ENCODE measurements at places on chromosomes 7 and 10. TPM values are rescaled to one million over a fixed set of nuclear protein-coding genes. Genes with fewer than 3 reads are reported as not detected.
A peak's percentile ranks its signal among the peaks of the same experiment; 100 is the strongest.

PIK3CG gene
- total RNA-seq, result 4.6 TPM

TMEM26 gene
- 2.8 TPM for total RNA-seq

- no peak for DNase-seq
Measured at GRCh38 chr7:87735360-87735759, 107.2 kb downstream of the RUNDC3B start.

DNA sequence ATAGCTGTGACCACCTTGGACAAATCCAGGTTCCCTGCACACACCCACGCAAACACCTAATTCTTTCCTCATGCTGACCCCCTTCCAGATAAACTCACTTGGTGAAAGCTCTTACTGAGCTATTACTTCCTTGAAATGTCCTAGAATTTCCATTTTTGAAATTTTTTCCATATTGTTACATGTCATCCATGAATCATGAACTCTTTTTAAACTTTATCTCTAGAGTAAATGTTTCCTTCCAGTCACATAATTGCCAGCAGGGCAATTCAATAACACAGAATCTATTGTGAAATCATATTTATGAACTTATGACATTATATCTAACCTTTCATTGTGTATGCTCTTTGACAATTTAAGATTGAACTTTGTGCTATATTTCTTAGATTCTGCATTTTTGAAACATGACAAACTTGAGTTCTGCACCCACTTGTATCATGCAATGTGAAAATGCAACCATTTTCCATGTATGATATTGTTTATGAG lies 26.8 kb upstream of the FGL2 start:
- DNase-seq, result no peak

DNA sequence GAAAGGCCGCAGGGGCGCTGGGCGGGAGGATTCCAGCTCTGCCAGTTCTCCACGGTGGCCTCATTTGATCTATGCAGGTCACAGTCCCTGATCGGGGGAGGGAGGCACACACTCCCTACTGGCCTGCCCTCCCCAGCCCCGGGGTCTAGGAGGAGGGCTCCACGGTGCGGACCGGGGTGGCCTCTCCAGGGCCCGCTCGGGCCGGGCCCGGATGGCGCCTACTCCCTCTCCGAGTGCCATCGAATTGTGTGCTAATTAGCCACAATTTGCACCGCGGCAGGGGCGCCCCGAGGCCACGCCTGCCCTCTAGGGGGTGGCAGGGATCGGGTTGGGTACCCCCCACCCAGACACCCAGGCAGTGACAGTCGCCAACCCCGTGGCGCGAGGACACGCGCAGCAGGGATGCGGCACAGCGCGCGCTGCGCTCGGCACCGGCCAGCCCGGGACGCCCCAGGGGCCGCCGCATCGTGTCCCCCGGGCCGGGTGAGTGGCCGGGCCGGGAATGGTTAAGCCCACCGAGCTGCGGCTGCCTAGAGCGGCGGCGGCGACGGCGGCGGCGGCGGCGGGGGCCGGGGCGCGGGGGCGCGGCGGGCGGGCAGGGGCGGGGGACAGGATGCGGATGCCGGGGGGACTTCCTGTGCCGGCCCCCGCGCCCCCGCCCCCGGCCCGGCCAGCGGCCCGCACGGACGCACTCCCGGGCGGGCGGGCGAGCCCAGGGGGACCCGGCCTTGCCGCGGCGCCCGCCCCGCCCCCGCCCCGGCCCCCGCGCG lies at the start of gene ZNF853:
TSS of gene ZNF853 (plus strand) at position 658 of the 770 bp plus-strand sequence. CDS start 565 bp downstream, outside the sequence.
- peak; percentile 44 for DNase-seq

DNA sequence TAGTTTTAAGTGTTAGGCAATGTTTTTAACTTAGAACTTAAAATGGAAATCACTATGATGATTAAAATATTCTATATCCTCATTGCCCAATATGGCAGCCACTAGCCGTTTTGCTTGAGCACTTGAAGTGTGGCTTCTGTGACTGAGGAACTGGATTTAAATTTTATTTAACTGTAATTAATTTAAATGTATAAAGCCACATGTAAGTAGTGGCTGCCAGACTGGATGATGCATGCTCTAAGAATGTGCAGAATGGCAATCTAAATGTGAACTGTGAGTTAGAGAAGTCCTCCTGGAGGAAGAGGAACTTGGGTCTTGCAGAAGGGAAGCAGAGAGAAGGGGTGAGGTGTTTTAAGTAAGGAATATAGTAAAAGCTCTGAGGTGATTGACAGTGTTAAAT lies 451.4 kb downstream of the SUGCT start:
- DNase-seq, result no peak

IFIT1B gene
- total RNA-seq, result not detected

- no peak for DNase-seq
Measured at GRCh38 chr10:62062752-62063512, 161.4 kb downstream of the ARID5B start.

- DNase-seq, result no peak
Measured at GRCh38 chr10:50629495-50630122, 5.9 kb upstream of the SGMS1 start.

- DNase-seq, result no peak
Measured at GRCh38 chr10:73934074-73934473, 23.1 kb downstream of the PLAU start.

BTBD16 gene
- total RNA-seq, result not detected

CYP26C1 gene
- total RNA-seq, result 0.41 TPM

- DNase-seq, result no peak
Measured at GRCh38 chr7:84216472-84216871, 21.9 kb upstream of the SEMA3A start.

MMRN2 gene
- total RNA-seq, result 94.8 TPM

R3HCC1L gene
- 23.4 TPM for total RNA-seq

DNA sequence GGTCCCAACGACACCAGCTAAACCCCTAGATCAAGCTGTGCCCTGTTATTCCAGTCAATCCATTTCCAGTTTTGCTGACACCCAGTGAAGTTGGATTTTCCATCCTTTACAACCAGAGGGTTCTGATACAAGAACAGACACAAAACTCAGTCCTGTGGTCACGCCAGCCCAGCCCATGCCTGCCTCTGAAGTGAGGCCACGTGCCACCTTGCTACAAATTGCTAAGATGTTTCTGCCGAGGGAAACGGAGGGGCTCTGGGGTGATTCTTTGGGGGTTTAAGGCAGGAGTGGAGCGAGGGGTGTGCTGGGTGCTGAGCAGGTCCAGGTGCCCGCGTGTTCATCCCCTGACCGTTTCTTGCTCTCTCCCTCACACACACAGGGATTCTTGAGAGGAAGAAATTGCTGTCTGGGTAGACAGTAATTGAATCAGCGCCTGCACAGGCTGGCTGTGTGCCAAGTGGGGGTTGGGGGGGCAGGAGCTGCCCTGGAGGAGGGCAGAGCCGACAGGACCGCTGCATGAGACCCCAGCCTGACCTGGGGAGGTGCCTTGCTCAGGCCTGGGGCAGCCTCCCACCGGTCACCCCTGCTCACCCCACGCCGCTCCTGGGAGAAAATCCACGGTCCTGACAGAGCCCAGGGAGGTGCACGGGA lies 38.1 kb downstream of the ADAP1 start:
- no peak for DNase-seq

SPAM1 gene
- total RNA-seq, result not detected

- no peak for DNase-seq
Measured at GRCh38 chr10:123868038-123869019, 23.3 kb downstream of the CPXM2 start.

GPR26 gene
- total RNA-seq, result not detected
